SW480 (cell line): ENCODE measurements at places on chromosomes 12 and 14.
A peak's percentile ranks its signal among the peaks of the same experiment; 100 is the strongest.

DNA sequence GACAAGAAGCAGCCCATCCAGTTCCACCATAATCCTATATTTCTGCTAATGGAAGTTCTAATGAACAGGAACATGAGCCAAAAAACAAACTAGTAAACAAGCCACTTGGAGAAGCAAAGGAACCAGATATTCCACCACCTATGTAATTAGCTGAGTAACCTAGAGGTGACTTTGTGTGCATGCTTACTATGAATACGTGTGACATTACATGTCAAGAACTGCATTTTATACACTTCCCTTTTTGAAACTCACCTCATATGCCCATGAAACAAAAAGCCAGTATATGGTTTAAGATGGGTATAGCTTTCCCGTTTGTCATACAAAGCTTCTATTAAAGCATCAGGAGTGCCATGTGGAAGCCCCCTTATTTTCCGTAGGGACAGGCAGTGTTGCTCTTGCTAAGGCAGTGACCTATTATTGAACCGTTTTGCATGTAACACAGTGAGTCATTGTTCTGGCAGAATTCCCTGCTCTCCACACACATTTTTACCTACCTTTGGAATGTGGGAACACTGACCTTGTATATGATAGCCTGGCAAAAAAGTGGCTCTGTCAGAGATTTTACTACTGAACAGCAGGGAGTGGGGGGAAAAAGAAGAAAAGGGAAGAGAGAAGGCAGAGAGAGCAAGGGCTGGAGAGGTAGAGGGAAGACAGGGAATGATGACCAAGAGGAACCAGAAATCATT is 34.8 kb upstream of the FRMD6 start:
- peak; percentile 77 for DNase-seq

DNA sequence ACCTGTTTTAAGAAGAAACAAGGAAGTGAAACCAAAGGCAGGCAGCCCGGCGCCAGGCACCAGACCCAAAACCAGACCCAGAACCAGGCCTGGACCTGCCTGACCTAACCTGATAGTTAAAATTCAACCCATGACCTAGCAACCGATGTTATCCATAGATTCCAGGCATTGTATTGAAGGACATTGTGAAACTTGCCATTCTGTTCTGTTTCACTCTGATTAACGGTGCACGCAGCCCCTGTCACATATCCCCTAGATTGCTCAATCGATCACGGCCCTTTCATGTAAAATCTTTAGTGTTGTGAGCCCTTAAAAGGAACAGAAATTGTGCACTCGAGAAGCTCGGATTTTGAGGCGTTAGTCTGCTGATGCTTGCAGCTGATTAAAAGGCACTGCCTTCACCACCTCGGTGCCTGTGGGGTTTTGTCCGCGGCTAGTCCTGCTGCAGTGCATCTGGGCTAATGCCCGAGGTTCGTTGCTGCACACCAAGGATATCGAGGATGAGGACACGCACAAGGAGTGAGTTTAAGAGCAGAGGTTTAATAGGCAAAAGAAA is 262.5 kb upstream of the TMEM132C start:
- no peak for DNase-seq

DNA sequence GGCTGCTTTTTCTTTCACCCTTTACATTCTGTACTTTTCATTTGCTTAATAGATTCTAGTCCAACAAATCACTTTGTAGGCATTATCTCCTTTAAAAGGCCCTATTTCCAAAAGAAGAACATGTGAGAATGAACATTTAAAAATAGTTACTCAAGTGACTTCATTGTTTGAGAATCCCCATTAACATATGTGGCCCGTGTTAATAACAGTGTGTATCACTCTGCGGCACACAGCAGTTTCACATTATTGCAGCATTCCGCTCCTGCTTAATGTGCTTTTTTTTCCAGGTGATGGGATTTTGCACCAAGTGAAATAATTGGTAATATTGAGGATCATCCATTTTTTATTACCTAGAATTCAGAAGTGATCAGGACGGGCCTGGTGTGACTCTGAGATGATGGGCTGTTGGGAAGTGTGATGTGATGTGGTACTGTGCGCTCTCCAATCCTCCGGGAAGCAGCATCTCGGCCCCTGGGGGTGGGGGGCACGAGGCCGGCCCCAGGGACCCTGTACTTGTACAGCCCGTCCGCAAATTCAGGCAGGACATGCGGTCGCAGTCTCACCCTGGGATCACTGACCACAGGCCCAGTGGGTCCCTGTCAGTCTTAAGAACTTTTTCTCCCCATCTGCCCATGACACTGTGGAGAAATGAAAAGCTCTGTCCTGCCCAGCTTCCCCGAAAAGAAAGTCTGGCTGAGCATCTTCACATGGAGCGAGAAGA is 32.9 kb downstream of the SLC15A4 start:
- DNase-seq: no peak

- DNase-seq: no peak
These were observed 248.8 kb downstream of the ANO6 start for GRCh38 chr12:45464699-45465098.

GRCh38 chr12:31890295-31891285 is 68.6 kb upstream of the RESF1 start:
- DNase-seq: no peak
